ENCODE measurements at places on chromosomes 16 and 17.

DNA sequence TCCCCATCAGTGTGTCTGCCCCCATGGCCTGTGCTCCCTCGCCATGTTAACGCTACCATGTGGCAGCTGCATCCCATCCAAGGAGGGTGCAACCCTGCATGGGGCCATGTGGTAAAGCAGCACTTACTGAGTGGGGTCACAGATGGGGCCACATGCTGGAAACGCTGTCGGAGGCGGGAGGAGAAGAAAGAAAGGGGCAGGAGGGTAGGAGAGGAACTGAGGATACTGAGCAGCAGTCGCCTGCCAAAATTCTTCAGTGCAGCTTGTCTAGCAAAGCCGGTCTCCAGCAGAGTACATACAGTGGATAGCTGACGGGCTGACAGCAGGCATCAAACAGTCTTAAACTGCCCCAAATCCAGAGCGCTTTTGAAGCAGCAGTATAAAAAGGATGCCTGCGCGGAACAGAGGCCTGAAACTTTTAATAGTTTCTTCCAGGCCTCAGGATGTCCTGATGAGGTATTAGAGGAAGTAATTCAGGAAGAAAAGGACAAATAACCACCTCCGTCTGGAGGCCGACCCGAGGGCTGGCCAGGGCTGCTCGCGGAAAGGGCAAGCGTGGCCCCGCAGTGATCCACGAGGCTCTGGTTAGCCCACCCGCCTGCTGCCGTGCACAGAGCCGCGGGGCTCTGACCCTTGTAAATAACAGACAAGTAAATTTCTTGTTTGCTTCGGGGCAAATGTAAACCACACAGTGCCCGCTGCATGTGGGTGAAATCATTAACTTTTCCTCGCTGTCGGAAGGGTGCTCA is 149.0 kb downstream of the CCDC182 start:
- DNase-seq: no peak

DNA sequence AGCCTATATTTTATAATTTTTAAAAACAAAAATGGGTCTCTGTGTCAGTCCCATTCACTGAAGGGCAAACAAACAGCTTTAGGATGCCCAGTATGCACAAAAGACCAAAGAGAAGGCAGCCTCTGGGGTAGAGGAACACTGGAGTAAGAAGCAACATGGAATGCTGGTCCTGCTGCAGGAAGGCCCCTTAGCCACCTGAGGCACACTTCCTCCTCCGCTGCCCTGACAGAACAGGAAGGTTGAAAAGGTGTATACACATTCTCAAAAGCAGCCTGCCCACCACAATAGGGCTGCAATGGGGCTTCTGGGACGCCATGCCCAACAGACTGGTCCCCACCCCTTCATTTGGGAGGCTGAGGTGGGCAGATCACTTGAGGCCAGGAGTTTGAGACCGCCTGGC is 19.5 kb downstream of the TOM1L2 start:
- DNase-seq: no peak

GRCh38 chr16:68762996-68763756 is 26.1 kb downstream of the CDH1 start:
- DNase-seq: no peak

DNA sequence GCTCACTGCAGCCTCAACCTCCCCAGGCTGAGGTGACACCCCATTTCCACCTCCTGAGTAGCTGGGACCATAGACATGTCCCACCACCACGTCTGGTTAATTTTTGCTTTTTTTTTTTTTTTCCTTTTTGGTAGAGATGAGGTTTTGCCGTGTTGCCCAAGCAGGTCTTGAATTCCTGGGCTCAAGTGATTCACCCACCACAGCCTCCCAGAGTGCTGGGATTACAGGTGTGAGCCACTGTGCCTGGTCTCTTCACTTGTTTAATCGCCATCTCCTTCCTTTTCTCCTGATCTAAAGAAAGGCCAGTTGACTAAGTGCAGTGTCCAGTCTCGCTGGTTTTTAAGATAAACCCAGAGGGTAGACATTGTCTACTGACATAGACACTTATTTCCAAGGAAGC is 152.0 kb downstream of the C16orf95 start:
- DNase-seq: no peak

DNA sequence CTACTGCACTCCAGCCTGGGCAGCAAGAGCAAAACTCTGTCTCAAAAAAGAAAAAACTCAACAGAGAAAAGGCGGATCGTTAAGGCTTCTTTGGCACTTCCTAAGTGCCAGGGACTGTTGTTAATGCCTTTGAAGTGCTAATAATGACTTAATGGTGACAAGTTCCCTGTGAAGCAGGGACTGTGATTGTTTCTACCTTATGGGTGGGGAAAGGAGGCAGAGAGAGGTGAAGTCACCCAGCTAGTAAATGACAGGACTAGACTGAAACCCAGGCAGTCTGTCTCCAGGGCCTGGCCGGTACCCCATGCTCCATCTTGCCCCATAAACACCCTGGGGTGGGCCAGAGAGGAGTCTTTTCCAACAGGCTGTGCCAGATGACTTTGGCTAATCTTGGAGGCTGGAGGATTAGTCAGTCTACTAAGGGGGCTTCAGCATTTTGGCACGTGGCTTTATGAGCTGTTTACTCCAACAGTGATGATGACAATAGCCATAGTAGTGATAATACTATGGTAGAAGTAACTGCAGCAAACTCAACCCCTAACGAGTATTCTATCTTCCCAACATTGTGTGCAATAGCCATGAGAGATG is 26.9 kb downstream of the ABCC1 start:
- DNase-seq: no peak

GRCh38 chr17:4572131-4572530 is 11.8 kb upstream of the GGT6 start:
- no peak for DNase-seq

GRCh38 chr17:43732958-43733357 is 25.6 kb downstream of the SOST start:
- DNase-seq: no peak

DNA sequence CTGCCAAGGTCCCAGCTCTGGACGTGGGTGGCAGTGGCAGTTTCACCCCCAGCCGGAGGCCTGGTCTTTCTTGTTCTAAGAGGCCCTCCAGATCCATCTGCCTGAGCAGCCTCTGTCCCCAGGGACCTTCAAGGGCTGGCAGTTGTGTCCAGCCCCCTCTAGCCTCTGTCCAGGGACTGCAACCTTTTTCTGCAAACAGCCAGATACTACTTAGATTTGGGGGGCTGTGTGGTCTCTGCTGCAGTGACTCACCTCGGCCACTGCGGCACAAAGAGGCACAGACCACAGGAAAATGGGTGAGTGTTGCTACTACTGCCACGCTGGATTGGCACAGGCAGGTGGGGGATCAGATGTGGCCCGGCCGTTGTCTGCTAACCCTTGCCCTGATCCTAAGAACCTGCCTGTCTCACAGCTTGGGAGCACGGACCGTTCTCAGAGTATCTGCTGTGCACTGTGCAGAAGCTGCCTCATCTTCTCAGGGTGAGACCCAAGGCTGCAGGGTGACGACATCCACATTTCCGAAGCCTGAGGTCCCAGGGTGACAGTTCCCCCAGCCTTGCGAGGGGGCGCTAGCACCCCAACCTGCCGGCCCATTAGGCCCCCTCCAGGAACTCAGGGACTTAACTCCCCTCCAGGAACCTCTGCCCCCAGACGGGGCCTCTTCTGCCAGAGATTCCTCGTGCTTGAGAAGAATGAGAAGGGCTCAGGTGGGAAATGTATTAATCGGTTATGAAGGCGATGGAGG is 27.6 kb downstream of the MXRA7 start:
- DNase-seq: no peak

DNA sequence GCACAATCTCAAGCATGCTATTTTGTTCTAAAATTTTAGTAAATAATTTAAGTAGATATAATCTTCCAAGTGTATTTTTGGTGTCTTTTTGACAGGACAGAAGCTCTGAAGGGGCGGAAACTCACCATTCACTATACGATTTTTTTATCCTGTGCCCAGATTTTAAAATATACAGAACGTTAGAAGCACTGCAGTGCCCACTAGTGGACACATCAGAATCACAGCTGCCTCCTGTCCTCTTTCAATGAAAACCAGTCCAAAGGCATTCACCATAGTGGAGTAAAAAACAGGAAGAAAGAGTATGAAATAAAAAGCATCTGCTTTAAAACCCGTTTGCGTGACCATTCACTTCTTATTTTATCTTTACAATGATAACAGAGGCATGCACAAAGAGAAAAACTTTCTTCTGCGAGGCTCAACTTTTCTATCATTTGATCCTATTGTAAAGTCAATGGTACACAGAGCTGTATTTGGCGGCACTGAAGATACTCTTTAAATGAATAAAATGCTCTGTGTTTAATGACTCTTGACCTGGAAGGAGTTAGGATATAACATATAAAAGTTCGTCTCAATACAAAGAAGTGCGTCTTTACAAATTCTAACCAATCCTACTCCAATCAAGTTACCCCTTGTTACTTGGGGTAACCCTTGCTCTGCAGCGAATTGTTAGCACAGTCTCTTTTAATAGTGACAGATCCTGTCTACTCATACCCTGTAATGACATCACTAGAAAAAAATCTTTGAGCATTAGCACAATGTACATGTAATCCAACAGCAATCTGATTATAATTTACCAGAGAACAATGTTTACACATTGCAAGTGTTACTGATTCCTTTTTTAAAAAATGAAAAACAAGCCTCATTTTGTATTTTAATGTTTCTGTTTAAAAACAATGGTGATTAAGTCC is 339.8 kb upstream of the PSMD7 start:
- no peak for DNase-seq

DNA sequence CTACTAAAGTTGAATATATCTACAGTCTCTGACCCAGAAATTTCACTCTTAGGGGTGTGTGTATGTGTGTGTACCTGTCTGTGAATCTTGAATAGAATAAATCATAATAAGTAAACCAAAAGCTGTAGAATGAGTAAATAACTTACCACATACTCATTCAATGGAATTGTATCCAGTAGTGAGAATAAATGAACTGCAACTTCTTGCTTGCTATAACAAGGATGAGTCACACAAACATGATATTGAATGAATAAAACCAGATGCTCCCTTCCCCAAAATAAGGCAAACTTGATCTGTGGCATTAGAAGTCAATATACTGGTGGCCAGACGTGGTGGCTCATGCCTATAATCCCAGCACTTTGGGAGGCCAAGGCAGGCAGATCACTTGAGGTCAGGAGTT is 259.8 kb upstream of the MON1B start:
- DNase-seq: no peak

DNA sequence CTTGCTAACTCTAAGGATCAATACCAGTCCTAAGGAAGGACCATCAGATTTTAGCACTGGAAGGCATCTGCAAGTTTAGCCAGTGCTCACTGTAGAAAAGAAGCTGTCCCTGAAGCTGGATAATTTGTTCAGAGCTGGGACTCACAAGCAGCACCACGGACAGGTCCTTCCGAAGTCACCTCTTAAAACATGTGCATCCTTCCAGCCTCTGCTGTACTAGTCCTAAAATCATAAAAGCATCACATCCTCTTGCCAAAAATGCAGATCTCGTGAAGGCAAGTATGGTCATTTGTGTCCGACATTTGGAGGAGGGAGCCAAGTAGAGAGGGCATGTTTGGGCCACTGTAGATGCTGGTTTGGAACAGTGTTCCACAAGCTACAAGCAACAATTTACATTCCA is 506.9 kb downstream of the RBFOX1 start:
- DNase-seq: no peak

GRCh38 chr17:29136998-29137730 is 43.0 kb downstream of the MYO18A start:
- no peak for DNase-seq

- DNase-seq: no peak
These were observed 32.0 kb downstream of the CDH13 start for GRCh38 chr16:82658796-82659195.

GRCh38 chr16:29814592-29814991 is 1.4 kb upstream of the PAGR1 start:
- no peak for DNase-seq

DNA sequence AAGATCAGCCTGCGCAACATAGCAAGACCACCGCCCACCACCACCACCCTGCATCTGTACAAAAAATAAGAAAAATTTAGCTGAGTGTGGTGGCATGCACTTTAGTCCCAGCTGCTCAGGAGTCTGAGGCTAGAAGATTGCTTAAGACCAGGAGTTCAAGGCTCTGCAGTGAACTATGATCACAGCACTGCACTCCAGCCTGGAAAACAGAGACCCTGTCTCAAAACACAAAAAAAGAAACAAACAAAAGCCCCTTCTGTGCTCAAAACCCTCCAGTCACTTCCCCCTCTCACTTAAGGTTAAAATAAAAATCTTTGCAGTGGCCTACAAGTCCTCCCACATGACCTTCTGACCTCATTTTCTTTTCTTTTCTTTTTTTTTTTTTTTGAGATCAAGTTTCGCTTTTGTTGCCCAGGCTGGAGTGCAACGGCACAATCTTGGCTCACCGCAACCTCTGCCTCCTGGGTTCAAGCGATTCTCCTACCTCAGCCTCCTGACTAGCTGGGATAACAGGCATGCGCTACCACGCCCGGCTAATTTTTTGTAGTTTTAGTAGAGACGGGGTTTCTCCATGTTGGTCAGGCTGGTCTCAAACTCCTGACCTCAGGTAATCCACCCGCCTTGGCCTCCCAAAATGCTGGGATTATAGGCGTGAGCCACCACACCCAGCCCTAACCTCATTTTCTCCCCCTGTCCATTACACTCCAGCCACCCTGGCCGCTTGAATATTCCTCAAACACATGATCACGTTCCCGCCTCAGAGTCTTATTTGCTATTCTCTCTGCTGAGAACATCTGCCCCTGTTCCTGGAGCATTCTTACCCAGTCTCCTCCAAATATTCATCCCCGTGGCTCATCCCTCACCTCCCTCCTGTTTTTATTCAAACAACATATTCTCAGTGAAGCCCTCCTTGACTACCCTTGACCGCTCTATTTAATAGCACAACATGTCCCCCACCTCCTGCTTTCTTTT is 126.6 kb upstream of the MED13 start:
- DNase-seq: no peak

DNA sequence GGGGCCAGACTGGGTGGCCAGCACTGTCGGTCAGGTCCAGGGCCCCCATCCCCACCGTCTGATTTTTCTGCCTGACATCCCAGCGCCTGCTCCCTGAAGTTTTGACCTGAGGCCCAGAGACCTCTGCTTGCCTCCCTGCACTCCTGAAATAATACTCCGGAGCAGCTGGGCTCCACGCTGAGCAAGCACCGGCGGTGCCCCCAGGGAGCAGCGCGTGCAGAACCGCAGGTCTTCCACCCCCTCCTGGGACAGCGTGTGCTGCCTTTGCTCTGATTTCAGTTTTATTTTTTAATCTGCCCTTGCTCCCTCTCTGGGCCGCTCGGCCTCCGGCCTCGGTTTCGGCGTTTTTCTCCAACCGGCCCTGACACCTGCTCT is 132.4 kb upstream of the GSE1 start:
- no peak for DNase-seq

DNA sequence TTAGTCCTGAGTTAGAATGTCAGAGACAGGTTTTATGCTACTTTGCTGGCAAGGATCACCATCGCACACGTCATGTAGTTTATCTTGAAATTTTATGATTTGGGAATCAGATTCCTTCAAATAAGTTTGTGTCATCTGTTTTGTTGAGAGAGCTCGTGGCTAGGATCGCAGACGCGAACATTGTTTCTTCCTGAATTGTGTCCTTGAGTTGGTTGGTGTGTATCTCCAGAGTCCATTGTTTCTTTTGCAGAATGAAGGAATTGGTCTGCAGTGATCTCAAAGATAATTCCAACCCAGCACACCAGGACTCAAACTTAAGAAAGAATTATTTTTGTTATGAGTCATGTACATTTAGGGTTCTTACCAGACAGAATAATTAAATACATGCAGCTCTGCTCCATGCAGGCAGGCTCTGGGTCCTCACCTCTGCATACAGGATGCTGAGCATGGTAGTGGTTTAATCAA is 51.6 kb downstream of the PRKCA start:
- DNase-seq: no peak

- no peak for DNase-seq
These were observed 191.7 kb upstream of the RBFOX1 start for GRCh38 chr16:7140899-7141298.

GRCh38 chr17:8148560-8148959 is 3.6 kb downstream of the PER1 start:
- DNase-seq: peak; percentile 70

Measured in coronary artery (tissue), 2 donors.